Suprapubic skin (tissue), 4 donors: ENCODE measurements at places on chromosomes 6 and 20. TPM values are rescaled to one million over a fixed set of nuclear protein-coding genes. Genes with fewer than 3 reads are reported as not detected.

GRCh38 chr6:159313018-159313417 lies 143.8 kb downstream of the FNDC1 start:
- H3K4me3 ChIP-seq, result no peak overlapping the region
- H3K27me3 ChIP-seq, result no peaks in the 10 kb centered on the region
- no peaks in the 10 kb centered on the region for H3K4me1 ChIP-seq
- H3K36me3 ChIP-seq, result no peaks in the 10 kb centered on the region
- no peak for DNase-seq

- DNase-seq, result no peak
- no peaks in the 10 kb centered on the region for H3K27me3 ChIP-seq
- no peak overlapping the region for H3K4me3 ChIP-seq
- H3K4me1 ChIP-seq, result no peaks in the 10 kb centered on the region
- H3K36me3 ChIP-seq, result no peaks in the 10 kb centered on the region
Measured at GRCh38 chr6:82893889-82894652, 171.6 kb downstream of the UBE3D start.

The DCDC2 gene
- not detected for total RNA-seq

DNA sequence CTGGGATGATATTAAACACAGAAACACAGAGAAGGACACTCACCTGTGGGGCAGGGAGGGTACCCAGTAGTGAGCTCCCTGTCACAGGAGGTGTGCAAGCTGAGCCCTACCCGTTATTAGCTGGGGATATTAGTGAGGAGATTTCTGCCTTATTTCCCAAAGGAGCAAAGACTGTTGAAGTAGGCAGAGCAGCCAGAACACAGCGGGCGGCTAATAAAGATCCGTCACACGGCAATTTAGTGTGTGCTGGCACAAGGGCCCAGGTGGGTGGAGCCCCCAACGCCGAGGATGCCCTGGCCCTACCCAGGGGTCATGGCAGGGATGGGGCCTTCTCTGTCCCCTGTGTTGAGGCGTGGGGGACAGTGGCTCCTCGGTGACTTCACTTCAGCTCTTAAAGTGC lies 8.3 kb downstream of the VSTM2L start:
- no peaks in the 10 kb centered on the region for H3K36me3 ChIP-seq
- H3K4me3 ChIP-seq, result no peak overlapping the region
- no peak overlapping the region for H3K27ac ChIP-seq
- DNase-seq, result no peak

- DNase-seq, result no peak
- H3K27me3 ChIP-seq, result no peaks in the 10 kb centered on the region
- H3K4me1 ChIP-seq, result no peaks in the 10 kb centered on the region
Measured at GRCh38 chr6:54493138-54493537, 184.9 kb downstream of the TINAG start.
